ENCODE measurements at places on chromosomes 2 and 18.

DNA sequence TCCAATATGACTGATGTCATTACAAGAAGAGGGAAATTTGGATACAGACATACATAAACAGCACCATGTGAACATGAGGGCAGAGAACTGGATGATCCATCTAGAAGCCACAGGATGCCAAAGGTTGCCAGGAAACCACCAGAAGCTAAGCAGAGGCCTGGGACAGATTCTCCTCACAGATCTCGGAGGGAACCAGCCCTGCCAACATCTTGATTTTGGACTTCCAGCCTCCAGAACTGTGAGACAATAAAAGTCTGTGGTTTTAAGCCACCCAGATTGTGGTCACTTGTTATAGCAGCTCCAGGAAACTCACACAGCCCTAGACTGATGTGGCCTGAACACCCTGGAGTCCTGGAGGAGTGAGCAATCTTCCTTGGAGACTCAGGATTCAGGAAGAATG is 351.6 kb downstream of the EIPR1 start:
- no peak for DNase-seq

- DNase-seq, result no peak
Observed at GRCh38 chr2:57497489-57498096, 549.0 kb upstream of the VRK2 start.

DNA sequence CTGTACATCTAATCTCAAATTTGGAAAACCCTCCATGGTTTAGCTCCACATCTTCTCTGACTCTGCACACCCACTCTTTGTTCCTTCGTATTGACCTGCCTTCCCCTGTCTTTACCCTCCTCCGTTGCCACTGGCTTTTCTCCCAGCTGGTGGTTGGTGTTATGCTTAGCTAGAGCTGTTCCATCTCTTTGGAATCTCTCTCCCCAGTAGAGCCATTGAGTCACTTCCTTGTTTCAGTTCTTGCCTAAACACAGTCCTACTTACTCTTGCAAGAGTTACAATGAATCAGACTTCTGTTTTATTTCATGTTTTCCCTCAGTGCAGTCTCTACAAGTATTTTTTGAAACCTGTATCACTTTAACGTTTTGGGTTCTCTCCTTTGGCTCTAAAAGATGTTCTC is 263.9 kb downstream of the LTBP1 start:
- DNase-seq, result no peak

- no peak for DNase-seq
Observed at GRCh38 chr18:13579874-13580273, 146.5 kb downstream of the FAM210A start.

DNA sequence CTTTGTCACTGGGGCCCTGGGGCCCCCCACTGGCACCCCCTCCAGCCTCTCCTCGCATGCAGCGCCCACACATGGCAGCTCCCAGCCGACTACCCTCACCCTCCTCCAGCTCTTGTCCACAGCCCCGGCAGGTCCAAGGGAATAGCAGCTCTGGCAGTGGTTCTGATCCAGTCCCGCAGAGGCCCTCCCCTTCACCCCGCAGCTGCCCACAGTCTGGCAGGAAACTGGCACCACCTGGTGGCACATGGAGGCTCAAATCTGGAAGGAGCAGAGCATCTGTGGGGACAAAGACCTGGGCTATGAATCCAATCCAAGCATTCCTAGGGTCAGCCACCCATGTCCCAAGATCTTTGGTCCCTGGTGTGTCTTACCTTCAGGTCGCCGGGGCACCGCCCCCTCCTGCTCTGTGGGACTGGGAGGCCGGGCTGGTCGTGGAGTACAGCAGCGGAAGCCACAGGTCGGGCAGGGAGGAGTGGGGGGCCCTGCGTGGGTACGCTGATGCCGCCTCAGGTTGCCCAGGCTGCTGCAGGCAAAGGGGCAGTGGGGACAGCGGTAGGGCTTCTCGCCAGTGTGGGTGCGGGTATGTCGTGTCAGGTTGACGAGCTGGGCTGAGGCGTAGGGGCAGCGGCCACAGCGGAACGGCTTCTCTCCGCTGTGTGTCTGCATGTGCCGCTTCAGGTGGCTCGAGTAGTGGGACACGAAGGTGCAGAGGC is 2.3 kb downstream of the ZNF513 start:
- DNase-seq, result no peak

GRCh38 chr2:236853585-236854051 is 232.1 kb upstream of the COPS8 start:
- DNase-seq, result no peak

GRCh38 chr2:226649871-226650660 is 149.6 kb downstream of the IRS1 start:
- DNase-seq, result no peak

GRCh38 chr18:39701055-39701783 is 2135.6 kb upstream of the CELF4 start:
- DNase-seq, result no peak

DNA sequence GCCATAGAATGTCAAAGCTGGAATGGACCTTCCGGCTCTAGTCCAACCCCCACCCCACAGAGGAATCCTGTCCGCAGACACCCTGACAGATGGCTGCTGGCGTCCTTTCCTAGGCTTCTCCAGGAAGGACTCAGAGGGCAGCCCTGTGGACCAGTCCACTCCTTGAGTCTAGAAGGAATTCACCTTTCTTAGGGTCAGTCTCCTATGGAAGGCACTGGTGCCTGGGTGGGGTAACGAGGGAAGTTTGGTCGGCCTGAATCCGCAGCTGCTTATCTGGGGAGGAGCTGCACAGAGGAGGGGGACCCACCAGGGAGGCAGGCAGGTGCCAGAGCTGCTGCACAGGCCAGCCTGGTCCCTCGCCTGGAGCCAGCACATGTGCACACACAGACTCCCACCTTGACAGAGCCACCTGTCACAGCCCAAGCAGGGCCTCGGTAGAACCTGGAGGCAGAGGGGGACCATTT is 2.5 kb downstream of the DNMT3A start:
- DNase-seq, result no peak

DNA sequence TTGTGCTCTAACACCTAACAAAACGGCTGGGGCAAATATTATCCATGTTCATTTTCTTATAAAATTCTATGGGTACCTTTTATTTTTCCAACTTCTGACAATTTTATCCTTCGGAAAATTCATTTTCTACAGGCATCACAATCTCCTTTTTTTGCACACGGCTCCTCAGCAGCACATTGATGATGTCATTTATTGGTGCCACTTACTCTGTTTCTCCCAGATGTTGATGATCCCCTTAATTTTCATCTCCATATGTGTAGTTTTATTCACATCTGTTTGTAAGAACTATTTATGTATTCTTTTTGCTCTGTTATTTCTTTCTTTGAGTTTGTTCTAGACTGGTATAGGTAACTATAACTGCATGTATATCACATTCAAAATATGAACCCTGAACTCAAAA is 1660.8 kb upstream of the DDX18 start:
- DNase-seq, result no peak

- DNase-seq, result peak; percentile 35
Observed at GRCh38 chr18:58781627-58782194, 83.0 kb upstream of the ZNF532 start.

- no peak for DNase-seq
Observed at GRCh38 chr18:70998490-70998889, 709.6 kb downstream of the SOCS6 start.

- no peak for DNase-seq
Observed at GRCh38 chr18:55509631-55510324, 78.2 kb downstream of the TCF4 start.

- no peak for DNase-seq
Observed at GRCh38 chr18:28559511-28559910, 382.6 kb upstream of the CDH2 start.

- DNase-seq, result no peak
Observed at GRCh38 chr2:2681711-2682251, 350.7 kb upstream of the MYT1L start.

GRCh38 chr18:79326413-79327198 is 69.1 kb upstream of the NFATC1 start:
- no peak for DNase-seq

GRCh38 chr2:98346311-98347236 is at the start of gene CNGA3:
TSS of gene CNGA3 (plus strand) at chr2:98346456. CDS start at chr2:98369976, 23,520 bp downstream.
- no peak for DNase-seq

GRCh38 chr2:98589489-98589888 is 18.8 kb downstream of the COA5 start:
- DNase-seq, result no peak

GRCh38 chr2:229202646-229203045 is 68.4 kb downstream of the PID1 start:
- no peak for DNase-seq

DNA sequence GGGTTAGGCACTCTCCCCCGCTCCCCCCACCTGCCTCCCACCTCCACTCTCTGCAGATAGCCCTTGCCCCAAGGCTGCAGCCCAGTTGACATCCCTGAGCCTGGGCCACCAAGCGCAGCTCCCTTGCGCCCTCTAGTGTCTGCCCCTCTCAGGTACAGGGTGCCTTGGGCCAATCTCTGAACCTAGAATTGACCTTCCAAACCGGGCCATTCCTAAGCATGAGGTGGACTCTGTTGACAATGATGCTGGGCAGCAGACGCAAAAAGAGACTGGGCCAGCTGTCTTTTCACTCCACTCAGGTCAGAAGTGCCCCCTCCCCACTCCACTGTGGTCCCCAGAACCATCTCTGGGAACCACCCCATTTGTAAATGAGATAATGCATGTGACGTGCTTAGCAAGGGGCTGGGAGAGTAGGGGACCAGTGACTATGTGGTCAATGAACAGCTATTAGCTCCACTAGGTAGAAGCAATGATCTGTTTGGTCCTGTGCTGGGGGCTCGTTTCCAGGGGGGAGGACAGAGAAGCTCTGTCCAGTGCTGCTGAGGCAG is 43.3 kb upstream of the PLB1 start:
- peak; percentile 50 for DNase-seq

GRCh38 chr2:54866868-54867267 is 143.4 kb downstream of the EML6 start:
- DNase-seq, result no peak

GRCh38 chr2:119823734-119824334 is 64.1 kb downstream of the PTPN4 start:
- DNase-seq, result no peak

GRCh38 chr2:216388046-216388884 is 16.0 kb upstream of the MARCHF4 start:
- DNase-seq, result no peak

DNA sequence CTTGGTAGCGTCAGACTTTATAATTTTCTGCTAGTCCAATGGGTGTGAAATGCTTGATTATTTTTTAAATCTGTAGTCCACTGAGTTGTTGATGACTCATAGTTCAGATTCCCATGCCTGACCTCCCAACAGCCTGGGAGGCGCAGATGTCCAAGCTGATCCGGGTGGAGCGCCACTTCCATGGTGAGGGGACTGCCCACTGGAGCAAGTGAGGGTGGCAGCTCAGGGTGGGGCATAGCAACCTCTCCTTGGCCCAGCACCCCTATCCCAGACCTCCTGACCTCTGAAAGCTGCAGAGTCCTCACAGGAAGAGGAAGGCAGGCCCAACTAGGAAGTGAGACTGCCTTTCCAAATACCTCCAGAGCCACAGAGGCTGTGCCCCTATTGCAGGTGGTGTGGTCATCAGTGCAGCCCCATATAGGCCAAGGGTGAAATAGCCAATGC is 4.4 kb downstream of the MAL start:
- no peak for DNase-seq

GRCh38 chr2:187994464-187995331 is 297.0 kb upstream of the GULP1 start:
- DNase-seq, result no peak

GRCh38 chr2:134167015-134167414 is 86.9 kb upstream of the MGAT5 start:
- no peak for DNase-seq

Data from stimulated activated CD8-positive, alpha-beta memory T cell treated with anti-CD3 and anti-CD28 coated beads, Interleukin-7, amount 100 ng/mL, for 1 hour (primary cell).